Fibroblast of lung (primary cell): ENCODE measurements at places on chromosomes 11 and 22. TPM values are rescaled to one million over a fixed set of nuclear protein-coding genes. Genes with fewer than 3 reads are reported as not detected.

CD3G gene
- not detected in 2 replicates for polyA plus RNA-seq

DNA sequence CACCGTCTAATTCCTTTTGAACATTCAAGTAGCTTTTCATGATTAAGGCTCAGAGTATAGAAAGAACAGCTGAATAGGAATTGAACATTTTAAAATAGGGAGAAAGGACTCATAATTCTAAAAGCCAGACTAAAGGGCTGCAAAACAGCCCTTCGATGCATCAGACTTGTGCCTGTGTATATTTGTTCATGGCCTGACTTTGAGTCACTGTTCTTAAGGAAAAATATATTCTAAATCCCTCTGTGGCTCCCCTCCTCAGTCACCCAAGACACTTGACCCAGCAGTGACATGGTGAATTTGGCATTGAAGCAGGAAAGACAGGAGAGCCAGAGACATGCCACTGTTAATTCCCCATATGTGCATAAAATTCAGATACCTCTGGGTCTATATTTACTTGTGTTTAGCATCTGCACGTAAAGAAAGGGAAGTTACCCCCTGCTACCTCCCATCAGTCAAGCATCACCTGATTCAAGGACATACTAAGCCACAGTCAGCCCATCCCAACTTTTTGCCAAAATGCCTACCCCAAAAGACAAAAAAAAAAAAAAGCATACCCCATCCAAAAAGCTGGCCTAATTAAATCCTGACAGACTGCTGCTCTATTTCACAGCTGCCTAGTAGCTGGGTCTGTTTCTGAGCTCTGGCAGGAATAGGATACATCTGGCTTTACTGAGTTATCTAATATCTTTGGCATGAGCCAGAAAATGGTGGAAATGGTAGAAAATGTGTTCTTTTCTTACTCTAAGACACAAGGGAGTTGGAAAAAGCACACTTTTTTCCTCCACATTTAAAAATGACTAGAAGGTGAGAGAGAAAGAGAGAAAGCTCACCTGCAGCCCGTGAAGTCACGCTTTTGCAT lies 93.5 kb downstream of the COMMD9 start:
- DNase-seq, result peak; percentile 47

DNA sequence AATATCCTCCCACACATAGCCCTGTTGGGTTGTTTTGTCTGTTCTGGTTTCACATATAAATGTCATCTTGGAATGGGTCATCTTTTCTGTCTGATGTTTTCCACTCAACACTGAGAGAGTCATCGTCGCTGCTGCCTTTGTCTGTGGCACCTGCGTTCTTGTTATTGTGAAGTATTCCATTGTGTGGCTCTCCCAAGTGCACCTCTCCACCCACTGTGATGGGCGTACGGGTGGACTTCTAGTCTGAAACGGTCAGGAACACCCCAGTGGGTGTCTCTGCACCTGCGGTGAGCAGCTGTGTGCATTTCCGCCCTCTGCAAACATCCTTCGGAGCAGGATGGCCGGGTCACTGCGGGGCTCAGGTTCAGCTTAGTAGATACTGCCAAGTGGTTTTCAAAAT lies 34.5 kb upstream of the RTL6 start:
- no peak for DNase-seq

OR4D11 gene
- polyA plus RNA-seq, result not detected in 2 replicates

DNA sequence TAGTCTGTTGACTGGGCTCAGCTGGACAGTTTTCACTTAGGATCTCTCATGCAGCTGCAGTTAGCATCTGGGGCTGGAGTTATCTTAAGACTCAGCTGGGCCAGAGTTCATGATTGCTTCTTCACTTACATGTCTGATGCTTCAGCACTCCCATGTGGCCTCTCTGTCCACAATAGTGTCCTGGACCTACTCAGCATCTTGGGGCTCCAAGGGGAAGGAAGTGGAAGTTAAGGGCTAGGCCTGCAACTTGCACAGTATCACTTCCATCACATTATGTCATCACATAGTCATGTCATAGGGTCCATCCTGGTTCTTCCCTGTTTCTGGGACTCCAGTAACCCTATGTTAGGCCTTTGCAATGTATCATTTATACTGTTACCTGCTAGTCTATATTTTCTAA lies 115.9 kb downstream of the C11orf65 start:
- no peak for DNase-seq

GRCh38 chr11:12224537-12224893 lies 114.1 kb downstream of the MICAL2 start:
- peak; percentile 97 for DNase-seq

GRCh38 chr11:9448576-9449352 lies 12.0 kb upstream of the ZNF143 start:
- no peak for DNase-seq

DNA sequence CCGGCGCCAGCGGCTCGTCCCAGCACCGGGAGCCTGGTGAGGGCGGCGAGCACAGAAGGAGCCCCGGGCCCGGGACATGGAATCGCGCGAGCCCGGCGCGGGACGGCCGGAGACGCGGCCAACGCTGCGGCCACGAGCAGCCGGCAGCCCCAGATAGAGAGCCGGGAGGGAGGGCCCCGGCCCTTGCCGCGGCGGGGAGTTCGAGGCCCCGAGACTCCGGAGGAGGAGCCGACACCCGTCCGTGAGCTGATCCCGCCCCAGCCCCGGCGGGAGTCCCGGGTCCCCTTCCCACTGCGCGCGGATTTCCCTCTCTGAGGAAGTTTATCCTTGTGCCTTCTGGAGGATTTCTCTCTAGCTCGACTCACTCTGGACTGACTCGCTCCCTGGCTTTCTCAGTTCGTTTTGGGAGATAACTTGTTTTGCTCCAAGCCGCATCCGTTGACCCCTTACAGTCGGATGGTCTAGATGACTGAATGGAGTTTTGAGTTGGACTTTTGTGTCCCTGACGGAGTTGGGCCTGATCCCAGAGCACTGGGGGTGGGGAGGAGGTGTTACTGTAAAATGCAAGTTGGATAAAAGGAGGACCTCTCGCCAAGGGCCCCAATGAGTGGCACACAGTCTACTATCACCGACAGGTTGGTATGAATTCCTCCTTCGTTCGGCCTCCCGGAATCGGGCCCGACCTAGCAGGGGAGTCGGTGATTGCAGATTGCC lies 585 bp downstream of the ARHGEF12 start:
- peak; percentile 34 for DNase-seq

DNA sequence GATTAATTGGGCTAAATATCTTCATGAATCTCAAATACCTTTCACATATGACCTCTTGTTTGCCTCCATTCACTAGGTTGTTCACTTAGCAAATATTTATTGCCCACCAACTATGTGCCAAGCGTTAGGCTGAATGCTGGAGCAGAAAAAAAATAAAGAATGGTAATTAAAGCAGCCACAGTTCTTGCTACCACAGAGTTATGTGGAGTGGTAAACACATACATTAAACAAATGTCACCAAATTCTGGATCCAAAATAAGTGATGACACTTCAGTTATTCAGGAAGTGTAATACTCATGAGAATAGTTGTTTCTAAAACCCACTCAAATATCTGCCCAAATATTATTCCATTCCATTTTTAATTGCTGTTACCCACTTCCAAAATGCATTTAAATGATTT lies 128.4 kb downstream of the GRIA4 start:
- DNase-seq, result no peak

DNA sequence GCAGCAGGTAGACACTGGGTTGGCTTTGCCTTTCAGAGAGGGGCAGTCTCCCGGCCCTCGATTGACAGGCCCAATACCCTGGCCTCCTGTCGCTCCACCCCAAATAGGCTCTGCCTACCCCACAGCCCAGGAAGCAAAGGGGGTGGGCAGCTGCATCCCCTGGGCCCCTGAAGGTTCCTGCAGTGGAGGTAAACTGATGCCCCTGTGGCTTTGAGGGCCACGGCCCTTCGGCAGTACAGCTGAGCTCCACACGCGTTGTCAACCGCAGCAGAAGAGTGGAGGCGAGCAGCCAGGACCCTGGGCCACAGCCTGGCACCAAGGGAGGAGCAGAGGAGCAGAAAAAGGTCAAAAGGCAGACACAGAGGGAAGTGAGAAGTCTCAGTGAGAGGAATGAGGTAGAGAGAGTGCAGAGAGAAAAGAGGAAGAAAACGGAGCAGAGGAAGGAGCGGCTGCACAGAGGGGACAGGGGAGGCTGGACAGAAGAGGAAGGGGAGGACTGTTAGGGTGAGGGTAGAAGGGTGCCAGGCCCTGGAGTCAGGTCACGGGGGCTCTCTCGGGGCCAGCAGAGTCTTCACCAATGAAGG lies 64.0 kb downstream of the SLC22A12 start:
- no peak for DNase-seq

GRCh38 chr11:129613071-129613470 lies 202.6 kb upstream of the TMEM45B start:
- DNase-seq, result no peak

PGA5 gene
- polyA plus RNA-seq, result 0.18 and 1.3 TPM in 2 replicates

GPHA2 gene
- not detected in 2 replicates for polyA plus RNA-seq

RFPL1 gene
- not detected in 2 replicates for polyA plus RNA-seq

- DNase-seq, result no peak
Observed at GRCh38 chr11:94549146-94549545, 5.4 kb downstream of the FUT4 start.

- DNase-seq, result no peak
Observed at GRCh38 chr22:40019100-40019499, 24.3 kb downstream of the FAM83F start.

SCT gene
- not detected in 2 replicates for polyA plus RNA-seq

GRCh38 chr11:26065944-26066343 lies 266.0 kb upstream of the ANO3 start:
- DNase-seq, result no peak

- DNase-seq, result no peak
Observed at GRCh38 chr11:113493206-113493605, 18.0 kb upstream of the DRD2 start.

MRGPRX4 gene
- not detected in 2 replicates for polyA plus RNA-seq

SCN4B gene
- 1.5 and 5.8 TPM in 2 replicates for polyA plus RNA-seq

- peak; percentile 45 for DNase-seq
Observed at GRCh38 chr11:84549217-84549616, 1077.9 kb downstream of the DLG2 start.
